ENCODE measurements at places on chromosomes 7 and 10.

DNA sequence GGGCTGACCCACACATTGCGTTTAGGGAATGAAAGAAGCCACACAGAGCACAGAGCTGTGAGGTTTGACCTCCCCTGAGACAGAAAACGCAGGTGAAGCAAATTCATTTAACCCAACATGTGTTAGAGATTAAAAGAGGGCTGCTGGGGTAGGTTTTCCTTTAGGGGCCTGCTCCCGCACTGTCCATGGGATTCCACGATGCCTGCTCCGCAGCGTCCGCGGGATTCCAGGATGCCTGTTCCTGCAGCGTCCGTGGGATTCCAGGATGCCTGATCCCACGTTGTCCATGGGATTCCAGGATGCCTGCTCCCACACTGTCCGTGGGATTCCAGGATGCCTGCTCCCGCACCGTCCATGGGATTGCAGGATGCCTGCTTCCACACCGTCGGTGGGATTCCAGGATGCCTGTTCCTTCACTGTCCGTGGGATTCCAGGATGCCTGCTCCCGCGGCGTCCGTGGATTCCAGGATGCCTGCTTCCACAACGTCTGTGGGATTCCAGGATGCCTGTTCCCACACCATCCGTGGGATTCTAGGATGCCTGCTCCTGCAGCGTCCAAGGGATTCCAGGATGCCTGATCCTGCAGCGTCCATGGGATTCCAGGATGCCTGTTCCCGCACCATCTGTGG, 78.7 kb downstream of the VIPR2 start:
- DNase-seq, result no peak

DNA sequence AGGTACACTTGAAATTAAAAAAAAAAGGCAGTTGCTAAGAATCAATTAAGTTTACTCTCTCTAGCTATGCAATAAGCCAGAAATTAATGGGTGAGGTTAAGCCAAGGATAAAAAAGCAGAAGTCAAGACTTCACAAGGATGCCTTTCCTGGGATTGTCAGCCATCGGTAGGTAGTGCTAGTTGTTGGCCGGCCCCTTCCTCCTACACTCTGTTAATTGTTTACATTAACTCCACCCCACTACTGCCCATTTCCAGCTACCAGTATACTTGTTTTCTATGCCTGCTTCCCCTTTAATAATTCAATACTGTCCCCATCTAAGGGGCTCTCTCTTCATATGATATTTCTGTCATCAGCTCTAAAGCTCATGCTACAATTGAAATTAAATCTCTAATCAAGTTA, 461.0 kb downstream of the IPMK start:
- no peak for DNase-seq

GRCh38 chr7:89837515-89837914, 316.8 kb upstream of the STEAP1 start:
- DNase-seq, result no peak

DNA sequence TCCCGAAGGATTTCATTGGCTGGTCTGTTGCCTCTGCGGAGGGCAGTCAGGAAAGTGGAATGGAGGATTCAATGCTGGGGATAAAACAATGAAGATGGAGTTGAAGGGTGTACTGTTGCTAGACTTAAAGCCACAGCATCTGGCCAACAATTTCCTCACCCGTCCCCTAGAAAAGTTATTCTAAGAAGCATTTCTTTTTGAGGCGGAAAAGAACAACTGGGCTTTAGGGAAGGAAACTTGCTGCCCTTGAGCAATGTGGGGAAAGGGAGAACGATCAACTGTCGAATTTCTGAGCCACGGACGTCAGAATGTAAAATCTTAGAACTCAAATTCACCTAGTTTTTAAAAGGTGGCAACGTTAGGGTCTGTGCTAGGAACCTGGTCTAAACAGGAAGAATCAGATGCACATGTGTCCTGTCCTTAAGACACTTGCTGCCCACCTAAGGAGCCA, 664 bp downstream of the FMC1 start:
- no peak for DNase-seq

DNA sequence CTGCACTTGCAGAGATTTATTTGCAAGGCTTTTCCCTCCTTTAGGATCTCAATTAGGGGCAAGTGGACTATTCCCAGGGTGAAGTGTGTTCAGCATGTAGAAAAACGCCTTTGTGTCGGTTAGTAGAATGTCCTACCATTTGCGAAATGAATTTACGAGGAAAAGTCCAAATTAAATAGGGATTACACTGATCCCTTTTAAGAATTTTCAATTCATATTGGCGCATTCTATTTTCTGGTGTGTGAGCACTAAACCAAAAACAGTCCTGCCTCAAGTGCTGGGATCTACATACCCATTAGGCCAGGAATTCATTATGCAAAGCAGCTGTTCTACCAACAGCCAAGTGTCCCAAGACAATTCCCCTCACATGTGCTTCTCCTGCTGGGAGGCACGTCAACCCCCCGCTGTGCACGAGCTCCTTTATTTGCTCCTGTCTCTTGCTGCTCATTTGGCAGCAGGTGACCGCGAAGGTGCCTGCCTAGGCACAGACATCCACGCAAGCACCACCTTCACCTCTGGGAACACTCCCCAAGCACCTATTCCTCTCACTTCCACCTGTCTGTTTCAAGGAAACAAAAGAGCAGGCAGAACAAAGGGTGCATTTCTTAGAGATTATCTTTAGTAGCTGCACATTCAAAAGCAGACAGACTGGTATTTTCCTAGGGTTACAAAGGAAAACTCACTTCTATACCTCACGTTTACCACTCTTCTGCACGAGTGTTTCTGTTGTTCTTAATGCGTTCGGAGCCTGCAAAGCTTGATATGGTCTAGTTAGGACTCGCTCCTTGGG, 134.6 kb upstream of the FGFR2 start:
- DNase-seq, result no peak

DNA sequence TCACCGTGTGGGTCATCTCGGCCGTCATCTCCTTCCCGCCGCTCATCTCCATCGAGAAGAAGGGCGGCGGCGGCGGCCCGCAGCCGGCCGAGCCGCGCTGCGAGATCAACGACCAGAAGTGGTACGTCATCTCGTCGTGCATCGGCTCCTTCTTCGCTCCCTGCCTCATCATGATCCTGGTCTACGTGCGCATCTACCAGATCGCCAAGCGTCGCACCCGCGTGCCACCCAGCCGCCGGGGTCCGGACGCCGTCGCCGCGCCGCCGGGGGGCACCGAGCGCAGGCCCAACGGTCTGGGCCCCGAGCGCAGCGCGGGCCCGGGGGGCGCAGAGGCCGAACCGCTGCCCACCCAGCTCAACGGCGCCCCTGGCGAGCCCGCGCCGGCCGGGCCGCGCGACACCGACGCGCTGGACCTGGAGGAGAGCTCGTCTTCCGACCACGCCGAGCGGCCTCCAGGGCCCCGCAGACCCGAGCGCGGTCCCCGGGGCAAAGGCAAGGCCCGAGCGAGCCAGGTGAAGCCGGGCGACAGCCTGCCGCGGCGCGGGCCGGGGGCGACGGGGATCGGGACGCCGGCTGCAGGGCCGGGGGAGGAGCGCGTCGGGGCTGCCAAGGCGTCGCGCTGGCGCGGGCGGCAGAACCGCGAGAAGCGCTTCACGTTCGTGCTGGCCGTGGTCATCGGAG, 1.8 kb downstream of the ADRA2A start:
- no peak for DNase-seq

- no peak for DNase-seq
These were observed 266.7 kb upstream of the PHF14 start for GRCh38 chr7:10706875-10707493.

GRCh38 chr7:2106924-2107323, 125.8 kb downstream of the MAD1L1 start:
- DNase-seq, result no peak

DNA sequence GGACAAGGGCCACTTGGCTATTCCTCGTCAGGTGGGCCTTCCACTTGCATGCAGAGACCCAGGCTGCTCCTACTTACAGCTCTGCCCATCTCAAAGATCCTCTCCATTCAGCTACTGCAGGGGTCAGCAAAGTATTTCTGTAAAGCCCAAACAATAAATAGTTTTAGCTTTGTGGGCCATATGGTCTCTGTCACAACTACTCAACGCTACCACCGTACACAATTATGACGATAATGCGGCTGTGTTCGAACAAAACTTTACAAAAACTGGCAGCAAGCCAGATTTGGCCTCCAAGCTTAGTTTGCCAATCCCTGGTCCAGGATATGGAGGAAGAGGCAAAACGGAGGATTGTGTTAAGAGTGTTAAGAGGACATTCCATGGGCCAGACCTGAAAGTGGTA, 12.8 kb downstream of the RAB11FIP2 start:
- no peak for DNase-seq
